Activated CD8-positive, alpha-beta memory T cell treated with anti-CD3 and anti-CD28 coated beads, Interleukin-2, amount 10 ng/mL, durations not matched to agents 7 days and 5 days (primary cell): ENCODE measurements at places on chromosomes 11 and 22. TPM values are rescaled to one million over a fixed set of nuclear protein-coding genes. Genes with fewer than 3 reads are reported as not detected.

- DNase-seq: no peak
Observed at GRCh38 chr11:2864901-2865300, 20.7 kb downstream of the CDKN1C start.

DNA sequence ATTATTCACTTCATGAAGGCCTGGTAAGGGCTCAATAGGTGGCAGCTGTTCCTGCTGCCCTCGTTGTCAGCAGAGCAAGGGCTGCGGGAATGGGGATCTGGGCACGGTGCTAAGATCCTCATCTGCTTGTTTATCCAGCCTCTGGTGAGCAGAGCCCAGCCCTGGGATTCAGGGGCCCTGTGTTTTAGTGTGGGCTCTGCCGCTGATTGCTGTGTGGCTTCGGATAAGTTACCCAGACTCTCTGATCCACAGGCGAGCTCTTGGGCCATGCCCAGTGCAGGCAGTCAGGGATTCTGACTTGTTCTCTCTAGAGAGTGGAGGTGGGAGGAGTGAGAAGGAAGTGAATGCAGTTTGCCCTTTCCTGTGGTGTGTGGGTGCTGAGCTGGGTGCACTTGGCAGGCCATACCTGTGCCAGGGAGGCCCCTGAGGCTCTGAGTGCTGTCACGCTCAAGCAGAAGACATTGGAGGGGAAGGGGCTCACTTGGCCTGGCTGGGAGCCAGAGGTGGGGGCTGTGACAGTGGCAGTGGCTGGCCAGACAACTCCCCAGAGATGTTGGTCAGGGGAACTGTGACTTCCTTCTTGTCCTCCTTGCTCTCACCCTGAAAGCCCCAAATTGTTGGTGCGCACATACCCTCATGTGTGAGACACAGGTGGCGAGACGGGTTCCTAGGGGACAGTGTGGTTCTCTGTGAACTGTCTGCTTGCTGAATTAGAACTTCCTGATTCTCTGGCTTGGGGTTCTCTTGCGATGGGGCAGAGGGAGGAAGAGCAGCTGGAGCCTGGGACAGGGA is 43.7 kb downstream of the CD82 start:
- peak; percentile 53 for DNase-seq

DNA sequence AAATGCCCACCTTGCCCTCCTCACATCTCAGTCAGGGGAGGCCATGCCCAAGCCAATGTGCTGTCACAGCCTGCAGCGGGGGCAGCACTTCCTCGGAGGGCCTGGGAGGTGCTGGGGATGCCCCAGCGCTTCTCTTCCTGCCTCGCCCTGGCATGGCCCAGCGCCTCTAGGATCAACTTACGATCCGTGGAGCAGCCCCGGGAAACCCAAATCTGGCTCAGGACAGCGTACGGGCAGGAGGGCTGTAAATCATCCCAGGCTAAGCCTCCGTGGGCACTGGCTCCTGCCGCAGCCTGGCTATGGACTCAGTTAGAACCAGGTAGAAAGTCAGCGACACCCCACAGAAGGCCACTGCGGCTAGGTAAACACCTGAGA is 60.9 kb upstream of the EMID1 start:
- peak; percentile 33 for DNase-seq

CCDC87 gene
- total RNA-seq: not detected

- no peak for DNase-seq
Observed at GRCh38 chr22:48053486-48053885, 1291.0 kb downstream of the TBC1D22A start.

DNA sequence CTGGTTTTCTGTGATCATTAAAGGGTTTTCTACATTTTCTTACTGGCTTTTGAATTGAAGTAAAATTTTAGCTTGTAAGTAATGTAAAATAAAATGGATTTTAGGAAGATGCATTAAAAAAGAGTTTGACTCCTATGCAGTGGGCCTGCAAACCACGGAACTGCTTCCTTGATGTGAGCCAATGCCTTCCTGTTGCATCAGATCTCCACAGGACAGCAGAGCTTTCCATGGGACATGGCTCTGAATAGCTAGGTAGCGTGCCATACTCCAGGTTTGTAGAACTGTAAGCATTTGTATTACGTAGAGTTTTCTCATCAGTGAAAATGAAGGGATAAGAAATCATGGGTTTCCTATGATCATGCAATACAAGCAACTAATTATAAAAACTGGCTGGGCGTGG is 133.4 kb downstream of the SWAP70 start:
- DNase-seq: no peak

- no peak for DNase-seq
Observed at GRCh38 chr11:85628771-85629341, 463 bp downstream of the TMEM126B start.

- no peak for DNase-seq
Observed at GRCh38 chr11:88418508-88418907, 81.0 kb upstream of the CTSC start.

- DNase-seq: peak; percentile 92
Observed at GRCh38 chr22:44701824-44702478, at the start of gene PRR5. PRR5 (plus strand) TSS chr22:44702204; CDS start chr22:44702475, 271 bp downstream.
